ENCODE measurements at places on chromosomes 11 and 22. TPM values are rescaled to one million over a fixed set of nuclear protein-coding genes. Genes with fewer than 3 reads are reported as not detected.

GRCh38 chr11:45021001-45021400 lies 70.3 kb upstream of the TP53I11 start:
- H3K27me3 ChIP-seq, result no peaks in the 10 kb centered on the region
- no peak overlapping the region for H3K27ac ChIP-seq
- no peaks in the 10 kb centered on the region for H3K36me3 ChIP-seq
- DNase-seq, result no peak
- H3K4me1 ChIP-seq, result no peaks in the 10 kb centered on the region

DNA sequence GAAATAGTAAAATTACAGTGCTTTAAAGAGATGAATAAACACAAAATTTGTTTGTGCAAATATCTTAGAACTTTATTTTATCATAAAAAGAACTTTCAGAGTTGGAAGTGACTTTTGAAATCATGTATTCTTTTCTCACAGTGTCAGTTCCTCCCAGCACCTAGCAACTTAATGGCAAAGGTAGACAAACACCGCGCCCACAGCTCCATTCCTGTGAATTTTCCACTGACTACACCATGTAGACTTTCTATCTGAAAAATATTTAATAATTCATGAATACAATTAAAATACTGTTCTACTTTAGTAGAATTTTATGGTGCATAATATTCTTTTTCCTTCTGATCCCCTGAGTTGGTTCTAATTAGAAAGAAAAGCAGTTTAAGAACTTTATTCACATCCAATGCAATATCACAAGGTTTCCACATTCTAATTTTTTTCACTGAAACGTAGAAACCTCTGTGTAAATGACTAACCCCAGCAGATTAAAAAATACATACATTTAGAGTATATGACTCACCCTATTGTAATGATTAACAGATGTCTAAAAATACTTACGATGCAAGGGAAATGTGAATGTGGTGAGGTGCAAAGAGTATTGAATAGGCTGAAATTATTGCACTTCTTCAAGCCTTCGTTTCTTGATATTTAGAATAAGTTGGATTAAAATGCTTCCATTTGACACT lies 218.2 kb upstream of the CCDC179 start:
- H3K36me3 ChIP-seq, result no peaks in the 10 kb centered on the region
- H3K27me3 ChIP-seq, result no peaks in the 10 kb centered on the region
- H3K4me1 ChIP-seq, result no peaks in the 10 kb centered on the region
- H3K4me3 ChIP-seq, result no peak overlapping the region

DNA sequence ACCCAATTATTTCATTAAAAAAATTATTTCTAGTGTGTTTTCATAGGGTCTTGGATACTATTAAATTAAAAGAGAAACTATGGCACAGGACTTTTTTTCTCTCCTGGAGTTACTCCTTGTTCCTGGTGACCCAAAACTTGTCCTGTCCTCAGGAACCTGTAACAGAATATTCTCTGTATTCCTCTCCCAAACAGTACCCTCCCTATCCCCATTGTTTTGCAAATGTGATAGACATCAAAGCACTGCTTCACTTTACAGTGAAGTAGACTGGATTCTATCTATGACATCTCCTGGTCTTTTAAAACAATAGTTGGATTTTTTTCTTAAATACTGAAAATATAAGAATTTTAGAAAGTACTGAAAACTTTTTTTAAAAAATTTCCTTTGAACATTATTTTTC lies 37.2 kb downstream of the FAR1 start:
- no peak overlapping the region for H3K27ac ChIP-seq
- no peaks in the 10 kb centered on the region for H3K36me3 ChIP-seq
- DNase-seq, result no peak
- no peak overlapping the region for H3K4me3 ChIP-seq
- no peaks in the 10 kb centered on the region for H3K4me1 ChIP-seq

DNA sequence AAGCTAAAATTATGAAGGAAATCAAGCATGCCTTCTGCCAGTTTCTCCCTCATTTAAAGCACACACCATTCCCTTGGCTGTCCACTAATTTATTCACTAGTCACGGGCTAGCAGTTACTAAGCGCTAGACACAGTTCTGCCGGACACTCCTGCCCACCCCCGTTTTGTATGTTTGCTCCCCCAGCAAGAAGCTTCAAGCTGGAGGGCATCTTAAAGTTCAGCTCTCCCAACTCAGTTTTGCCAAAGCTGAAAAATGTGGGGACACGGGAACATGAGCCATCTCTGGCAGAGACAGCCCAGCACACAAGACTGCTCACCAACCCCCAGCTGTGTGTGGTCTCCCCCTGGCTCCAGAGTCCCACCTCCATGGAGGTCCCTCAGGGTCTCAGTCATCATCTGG lies 263.6 kb downstream of the BRD1 start:
- no peak overlapping the region for H3K27ac ChIP-seq
- H3K4me3 ChIP-seq, result no peak overlapping the region
- H3K27me3 ChIP-seq, result no peaks in the 10 kb centered on the region
- DNase-seq, result no peak

ADM2 gene
- 0.54 TPM for total RNA-seq

MRGPRX4 gene
- not detected for total RNA-seq

- H3K27ac ChIP-seq, result no peak overlapping the region
- H3K4me1 ChIP-seq, result no peaks in the 10 kb centered on the region
- no peaks in the 10 kb centered on the region for H3K36me3 ChIP-seq
- no peak overlapping the region for H3K4me3 ChIP-seq
Observed at GRCh38 chr11:60347084-60347797, 20.2 kb downstream of the MS4A6E start.

GRCh38 chr11:107590460-107591377 lies at the start of gene ELMOD1:
Gene ELMOD1 (plus strand): TSS chr11:107591147. CDS start chr11:107618190, 27,043 bp downstream.
- peak; percentile 62 for DNase-seq
- no peaks in the 10 kb centered on the region for H3K4me1 ChIP-seq
- H3K36me3 ChIP-seq, result no peaks in the 10 kb centered on the region
- no peaks in the 10 kb centered on the region for H3K27me3 ChIP-seq
- H3K4me3 ChIP-seq, result peak within 1 kb of the TSS; percentile 56

- no peaks in the 10 kb centered on the region for H3K27me3 ChIP-seq
- H3K4me1 ChIP-seq, result no peaks in the 10 kb centered on the region
- no peak overlapping the region for H3K4me3 ChIP-seq
- no peak overlapping the region for H3K27ac ChIP-seq
- DNase-seq, result no peak
- peaks cover 9% of the 10 kb centered on the region for H3K36me3 ChIP-seq
Observed at GRCh38 chr11:45949992-45950407, 27.5 kb downstream of the LARGE2 start.

GRCh38 chr11:12110201-12110713 lies at the start of gene MICAL2:
Gene MICAL2 (plus strand): TSS chr11:12110590. CDS start chr11:12162156, 51,566 bp downstream.
- no peaks in the 10 kb centered on the region for H3K36me3 ChIP-seq
- H3K27ac ChIP-seq, result peak within 1 kb of the TSS; percentile 90
- DNase-seq, result peak; percentile 94
- H3K4me3 ChIP-seq, result peak within 1 kb of the TSS; percentile 69

GRCh38 chr11:114137838-114138237 lies 78.3 kb downstream of the ZBTB16 start:
- H3K36me3 ChIP-seq, result peaks cover 2% of the 10 kb centered on the region
- no peaks in the 10 kb centered on the region for H3K27me3 ChIP-seq
- peak overlapping the region; percentile 66 for H3K27ac ChIP-seq
- no peak for DNase-seq

DNA sequence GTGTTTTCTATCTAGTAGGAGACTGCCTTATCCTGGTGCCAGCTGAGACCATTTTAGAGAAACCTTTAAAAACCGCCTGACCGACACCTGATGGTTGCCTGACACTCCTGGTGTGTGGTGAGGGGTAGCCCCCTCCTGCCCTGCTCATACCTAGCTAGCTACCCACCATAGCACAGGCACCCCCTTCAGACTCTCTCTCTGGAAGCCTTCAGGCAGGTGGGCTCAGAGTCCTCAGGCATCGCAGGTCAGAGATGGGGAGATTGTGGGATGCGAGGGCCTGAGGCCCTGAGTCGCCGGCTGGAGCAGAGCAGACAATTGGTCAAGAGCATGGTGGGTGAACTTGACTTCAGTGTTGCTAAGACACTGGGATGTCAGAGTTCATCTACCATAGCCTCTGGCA lies 424.6 kb downstream of the BRD1 start:
- no peak overlapping the region for H3K27ac ChIP-seq
- DNase-seq, result peak; percentile 35
- H3K4me3 ChIP-seq, result no peak overlapping the region
- no peaks in the 10 kb centered on the region for H3K27me3 ChIP-seq
- no peaks in the 10 kb centered on the region for H3K36me3 ChIP-seq
- no peaks in the 10 kb centered on the region for H3K4me1 ChIP-seq

- H3K4me3 ChIP-seq, result no peak overlapping the region
- H3K4me1 ChIP-seq, result peaks cover 4% of the 10 kb centered on the region
- H3K27me3 ChIP-seq, result no peaks in the 10 kb centered on the region
- DNase-seq, result no peak
Observed at GRCh38 chr22:35785181-35785923, 67.7 kb downstream of the APOL5 start.

BCO2 gene
- total RNA-seq, result 6.1 TPM

DNA sequence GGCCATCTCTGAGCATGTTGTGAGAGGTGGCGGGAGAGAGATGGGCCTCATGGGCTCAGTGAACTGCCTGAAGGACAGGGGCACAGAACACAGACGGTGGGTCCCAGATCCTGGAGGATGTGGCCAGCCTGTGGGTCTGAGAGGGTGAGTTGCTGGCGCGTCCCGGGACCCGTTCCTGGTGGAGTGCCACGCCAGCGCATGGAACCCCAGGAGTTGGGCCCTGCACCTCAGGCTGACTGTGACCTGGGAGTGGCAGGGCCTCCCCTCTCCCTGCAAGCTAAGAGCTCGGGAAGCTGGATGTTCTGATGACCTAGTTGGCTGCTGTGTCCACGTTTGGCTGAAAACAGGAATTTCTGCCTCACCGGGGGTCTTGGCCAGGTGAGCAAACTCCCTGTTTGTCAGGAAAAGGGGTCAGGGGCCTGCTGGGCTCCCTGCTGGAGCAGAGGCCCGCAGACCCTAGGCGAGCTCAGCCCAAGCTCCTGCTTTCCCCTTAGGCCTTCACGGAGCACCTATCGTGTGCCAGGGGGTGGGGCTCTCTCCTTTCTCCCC lies 15.0 kb downstream of the LRRC32 start:
- no peak overlapping the region for H3K4me3 ChIP-seq
- H3K27ac ChIP-seq, result peak overlapping the region; percentile 81
- DNase-seq, result no peak
- no peaks in the 10 kb centered on the region for H3K4me1 ChIP-seq
- no peaks in the 10 kb centered on the region for H3K27me3 ChIP-seq
- H3K36me3 ChIP-seq, result no peaks in the 10 kb centered on the region

ZFTA gene
- 30.9 TPM for total RNA-seq

CEND1 gene
- not detected for total RNA-seq

MS4A6E gene
- total RNA-seq, result not detected

DNA sequence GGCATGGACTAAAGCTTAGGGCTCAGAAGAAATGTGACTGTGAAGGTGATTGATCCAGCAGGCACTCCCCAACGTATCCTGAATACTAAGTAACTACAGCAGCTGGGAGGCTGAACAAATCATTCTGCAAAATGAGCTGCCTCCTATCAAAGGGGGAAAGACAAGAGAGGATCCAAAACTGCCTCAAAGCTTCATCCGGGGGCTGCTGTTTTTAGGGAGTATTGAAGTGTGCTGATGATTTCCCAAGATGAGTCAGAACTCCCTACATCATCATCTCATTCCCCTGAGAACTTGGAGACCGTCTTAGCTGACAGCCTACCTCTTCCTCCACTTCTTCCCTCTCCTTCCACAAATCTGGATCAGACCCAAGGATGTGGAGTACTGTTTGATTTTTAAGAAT lies 108.4 kb upstream of the GRAMD1B start:
- no peak for DNase-seq
- no peaks in the 10 kb centered on the region for H3K27me3 ChIP-seq
- H3K36me3 ChIP-seq, result no peaks in the 10 kb centered on the region
- H3K27ac ChIP-seq, result no peak overlapping the region
- H3K4me3 ChIP-seq, result no peak overlapping the region

- no peaks in the 10 kb centered on the region for H3K36me3 ChIP-seq
- no peak overlapping the region for H3K27ac ChIP-seq
- H3K4me3 ChIP-seq, result no peak overlapping the region
- no peak for DNase-seq
- no peaks in the 10 kb centered on the region for H3K4me1 ChIP-seq
- no peaks in the 10 kb centered on the region for H3K27me3 ChIP-seq
Observed at GRCh38 chr11:85698195-85698594, 12.2 kb upstream of the CCDC89 start.

- H3K4me1 ChIP-seq, result peaks cover 16% of the 10 kb centered on the region
- no peak overlapping the region for H3K4me3 ChIP-seq
- no peak for DNase-seq
- H3K27ac ChIP-seq, result peak overlapping the region; percentile 95
- no peaks in the 10 kb centered on the region for H3K36me3 ChIP-seq
Observed at GRCh38 chr11:128058580-128059208, 528.7 kb downstream of the ETS1 start.

- H3K4me3 ChIP-seq, result peak within 1 kb of the TSS; percentile 73
- no peaks in the 10 kb centered on the region for H3K27me3 ChIP-seq
- H3K4me1 ChIP-seq, result peaks cover 2% of the 10 kb centered on the region
- DNase-seq, result peak; percentile 95
Observed at GRCh38 chr11:94543695-94544645, at the start of gene FUT4. Gene FUT4 (plus strand): TSS chr11:94543921. CDS start chr11:94544134, 213 bp downstream.

- H3K4me1 ChIP-seq, result no peaks in the 10 kb centered on the region
- no peak overlapping the region for H3K27ac ChIP-seq
- H3K4me3 ChIP-seq, result no peak overlapping the region
- no peak for DNase-seq
- H3K36me3 ChIP-seq, result no peaks in the 10 kb centered on the region
- no peaks in the 10 kb centered on the region for H3K27me3 ChIP-seq
Observed at GRCh38 chr11:41018224-41018623, 441.2 kb downstream of the LRRC4C start.

PRODH gene
- total RNA-seq, result 1.0 TPM

GRCh38 chr22:49372530-49373288 lies 455.0 kb downstream of the BRD1 start:
- H3K4me3 ChIP-seq, result no peak overlapping the region
- H3K27ac ChIP-seq, result no peak overlapping the region
- no peaks in the 10 kb centered on the region for H3K27me3 ChIP-seq
- DNase-seq, result peak; percentile 52
- H3K4me1 ChIP-seq, result no peaks in the 10 kb centered on the region

OR2AG1 gene
- not detected for total RNA-seq

DNA sequence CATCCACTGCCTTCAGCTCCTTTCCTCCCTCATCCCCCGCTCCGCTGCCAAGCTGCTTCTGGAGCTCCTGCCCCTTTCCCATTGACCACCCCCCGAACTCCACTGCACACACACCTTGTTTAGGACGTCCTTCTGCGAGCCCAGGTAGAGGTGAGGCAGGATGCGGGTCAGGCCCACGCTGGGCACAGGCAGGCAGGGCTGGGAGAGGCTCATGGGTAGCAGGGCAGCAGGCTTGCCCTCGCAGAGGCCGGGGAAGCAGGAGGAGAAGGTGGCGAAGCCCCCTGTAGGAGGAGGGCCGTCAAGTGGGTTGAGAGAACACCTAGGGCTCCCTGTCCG lies 13.3 kb downstream of the DUSP8 start:
- no peaks in the 10 kb centered on the region for H3K36me3 ChIP-seq
- DNase-seq, result no peak
- H3K27me3 ChIP-seq, result no peaks in the 10 kb centered on the region

CNIH2 gene
- total RNA-seq, result 0.75 TPM

- no peaks in the 10 kb centered on the region for H3K36me3 ChIP-seq
- H3K4me1 ChIP-seq, result no peaks in the 10 kb centered on the region
- no peak overlapping the region for H3K27ac ChIP-seq
- no peak for DNase-seq
- no peaks in the 10 kb centered on the region for H3K27me3 ChIP-seq
- no peak overlapping the region for H3K4me3 ChIP-seq
Observed at GRCh38 chr22:37428649-37429586, 1.6 kb upstream of the ELFN2 start.

OR56A3 gene
- total RNA-seq, result not detected

GRCh38 chr22:27760474-27760873 lies 41.1 kb downstream of the MN1 start:
- DNase-seq, result no peak
- no peaks in the 10 kb centered on the region for H3K4me1 ChIP-seq
- H3K36me3 ChIP-seq, result no peaks in the 10 kb centered on the region
- H3K27ac ChIP-seq, result no peak overlapping the region
- H3K4me3 ChIP-seq, result no peak overlapping the region

PMM1 gene
- 25.2 TPM for total RNA-seq
